Stimulated activated CD8-positive, alpha-beta memory T cell treated with anti-CD3 and anti-CD28 coated beads, Interleukin-7, amount 100 ng/mL, for 1 hour (primary cell): ENCODE measurements at places on chromosomes 6 and 20.

GRCh38 chr6:35497571-35498421, 917 bp upstream of the TEAD3 start:
- DNase-seq, result no peak

GRCh38 chr20:41608606-41609005, 9.6 kb downstream of the CHD6 start:
- DNase-seq, result no peak

DNA sequence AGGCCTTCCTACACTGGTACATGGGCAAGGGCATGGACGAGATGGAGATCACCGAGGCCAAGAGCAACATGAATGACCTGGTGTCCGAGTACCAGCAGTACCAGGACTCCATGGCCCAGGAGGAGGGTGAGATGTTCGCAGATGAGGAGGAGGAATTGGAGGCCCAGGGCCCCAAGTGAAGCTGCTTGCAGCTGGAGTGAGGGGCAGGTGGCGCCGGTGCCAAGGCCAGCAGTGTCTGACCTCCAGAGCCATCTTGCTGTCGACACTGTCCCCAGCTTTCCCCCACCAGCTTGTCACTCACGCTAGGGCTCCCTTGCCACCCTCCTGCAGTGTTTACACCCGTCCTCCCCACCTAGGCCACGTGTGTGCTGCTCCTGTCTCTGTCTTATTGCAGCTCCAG, 12.2 kb downstream of the GABRR2 start:
- no peak for DNase-seq

- DNase-seq, result no peak
Measured at GRCh38 chr6:143141442-143141841, 80.8 kb downstream of the AIG1 start.

- DNase-seq, result no peak
Measured at GRCh38 chr6:87944541-87944954, 103.1 kb upstream of the SPACA1 start.

DNA sequence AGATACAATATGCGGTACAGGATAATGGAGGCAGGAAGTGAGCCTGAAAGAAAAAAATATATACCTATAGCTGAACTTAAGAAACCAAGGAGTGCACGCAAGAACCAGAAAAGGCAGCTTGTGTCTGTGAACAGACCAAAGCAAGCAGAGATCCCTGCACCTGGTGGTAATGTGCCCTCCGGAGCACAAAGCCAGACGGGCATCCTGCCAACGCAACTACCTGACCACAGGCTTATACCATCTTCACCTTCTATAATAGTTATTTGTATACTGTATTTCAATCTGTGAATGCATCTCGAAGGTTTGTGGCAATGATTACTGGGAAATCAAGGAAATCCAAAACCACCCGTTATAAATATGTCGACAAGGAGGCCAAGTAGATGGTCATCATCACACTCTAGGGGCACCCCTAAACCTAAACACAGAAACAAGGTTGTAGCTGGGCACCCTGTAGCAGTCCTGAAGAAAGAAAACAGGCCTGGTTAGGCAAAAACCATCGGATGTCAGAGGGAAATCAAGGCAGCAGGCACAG, 801 bp downstream of the FBXL4 start:
- peak; percentile 13 for DNase-seq

GRCh38 chr6:111478749-111479148, 4.3 kb downstream of the REV3L start:
- DNase-seq, result no peak

GRCh38 chr20:9615118-9615517, 100.7 kb downstream of the LAMP5 start:
- no peak for DNase-seq

- DNase-seq, result no peak
Measured at GRCh38 chr6:118522422-118522821, 25.7 kb upstream of the PLN start.
